ENCODE measurements at places on chromosomes 3 and 15.

GRCh38 chr3:4533489-4534443 is 40.6 kb downstream of the ITPR1 start:
- DNase-seq = no peak

- DNase-seq = no peak
Measured at GRCh38 chr3:115420086-115420485, 203.2 kb upstream of the GAP43 start.

DNA sequence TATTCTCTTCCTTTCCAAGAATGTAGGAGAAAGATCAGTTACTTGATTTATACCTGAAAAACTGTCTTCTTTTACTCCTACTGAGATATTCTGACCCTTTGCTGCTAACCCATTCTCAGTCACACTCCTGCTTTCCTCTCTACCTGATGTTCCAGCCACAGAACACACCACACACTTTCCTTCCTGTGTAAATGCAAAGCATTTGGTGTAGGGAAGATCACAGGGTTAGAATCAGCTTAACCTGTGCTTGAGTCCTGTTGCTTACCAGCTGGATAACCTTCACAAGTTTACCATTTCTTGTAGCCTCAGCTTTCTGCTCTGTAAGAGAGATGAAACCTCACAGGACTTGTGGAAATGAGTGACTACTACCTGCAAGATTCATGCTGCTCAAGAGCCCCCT is 489.8 kb upstream of the GOLIM4 start:
- no peak for DNase-seq

DNA sequence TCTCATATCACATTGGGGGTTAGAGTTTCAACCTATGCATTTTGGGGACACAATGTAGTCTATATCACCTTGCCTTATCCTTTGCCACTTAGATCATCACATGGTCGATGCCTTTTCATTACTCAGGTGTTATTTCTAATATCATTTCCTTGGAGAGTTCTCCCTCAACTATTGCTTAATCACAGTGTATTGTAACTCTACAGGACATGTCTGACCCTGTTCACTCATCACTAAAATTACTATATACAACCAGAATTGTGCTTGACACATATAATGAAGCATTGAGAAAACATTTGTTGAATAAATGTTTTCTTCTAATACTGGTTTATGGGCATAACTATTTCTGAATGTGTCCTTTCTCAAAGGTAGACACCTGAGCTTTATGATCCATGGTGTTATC is 207.4 kb downstream of the EPHA6 start:
- DNase-seq = no peak

DNA sequence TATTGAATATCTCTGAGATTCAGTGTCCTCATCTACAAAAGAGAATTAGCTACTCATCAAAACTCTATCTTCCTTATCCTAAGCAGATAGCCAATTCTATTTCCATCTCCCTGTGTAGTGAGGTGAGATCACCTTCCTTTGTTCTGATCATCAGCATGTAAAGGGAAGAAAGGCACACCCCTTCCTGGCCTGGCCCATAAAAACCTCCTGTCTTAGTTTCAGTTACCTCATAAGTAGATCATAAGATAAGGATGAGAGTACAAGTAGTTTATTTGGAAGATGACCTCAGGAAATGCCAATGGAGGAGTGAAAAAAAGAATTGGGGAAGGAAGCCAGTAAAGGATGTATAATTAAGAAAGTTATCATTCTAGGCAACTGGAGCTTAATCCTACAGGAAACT is 114.5 kb upstream of the GADL1 start:
- DNase-seq = no peak

DNA sequence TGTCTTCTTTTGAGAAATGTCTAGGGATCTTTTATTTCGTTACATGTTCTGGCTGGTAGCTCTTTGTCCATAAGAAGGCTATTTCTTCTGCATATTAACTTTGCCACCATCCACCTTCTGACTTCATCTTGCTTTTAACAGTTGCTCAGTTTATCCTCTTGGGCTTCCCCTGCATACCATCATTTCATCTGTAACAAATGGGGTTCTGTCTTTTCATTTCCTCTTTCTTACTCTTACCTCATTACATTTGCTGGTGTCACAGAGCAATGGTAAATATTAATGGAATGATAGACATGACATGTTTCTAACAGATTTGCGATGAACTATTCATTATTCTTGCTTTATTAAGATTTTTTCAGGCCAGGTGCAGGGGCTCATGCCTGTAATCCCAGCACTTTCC is 62.4 kb downstream of the GASK1A start:
- no peak for DNase-seq

DNA sequence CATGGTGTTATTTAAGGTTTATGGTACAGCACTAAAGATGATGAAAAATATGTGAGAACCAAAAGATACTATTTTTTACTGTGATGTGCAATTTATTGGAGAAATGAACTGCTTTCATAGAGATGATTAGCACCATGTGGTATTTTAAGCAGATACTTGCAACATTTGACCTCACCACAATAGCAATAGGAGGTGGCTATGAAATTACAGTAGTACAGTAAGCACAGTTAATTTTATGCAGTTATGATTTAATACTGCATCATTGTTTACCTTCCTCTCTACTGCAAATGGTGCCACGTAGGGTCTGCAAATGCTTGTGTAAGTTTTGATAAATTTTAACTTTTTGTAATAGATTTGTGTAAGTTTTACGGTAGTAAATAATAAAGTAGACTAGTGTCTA is 14.0 kb downstream of the PYGO1 start:
- no peak for DNase-seq

- no peak for DNase-seq
Measured at GRCh38 chr3:24607281-24607680, 112.6 kb upstream of the THRB start.

GRCh38 chr3:11953778-11954177 is 50.4 kb upstream of the SYN2 start:
- DNase-seq = no peak

All from D341Med (cell line).